ENCODE measurements at places on chromosomes 7 and 10.

GRCh38 chr7:94170836-94171235, 166.7 kb upstream of the BET1 start:
- DNase-seq, result peak; percentile 45

DNA sequence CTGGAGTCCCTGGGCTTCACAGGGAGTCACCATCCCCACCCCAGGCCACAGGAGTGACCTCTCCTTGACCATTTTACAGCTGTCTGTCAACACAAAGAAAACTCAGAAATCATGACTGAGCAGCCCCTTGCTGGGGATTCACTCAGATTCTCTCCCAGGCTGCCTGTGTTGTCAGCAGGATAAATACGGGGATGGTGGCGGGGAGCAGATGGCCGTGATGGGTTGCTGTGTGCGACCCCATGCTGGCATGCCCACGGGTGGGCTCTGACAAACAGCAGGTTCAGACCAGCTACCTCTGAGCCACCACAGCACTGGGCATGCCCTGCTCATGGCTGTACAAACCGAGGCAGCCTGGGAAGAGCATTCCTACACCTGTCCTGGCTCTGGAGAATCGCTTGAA, 136.1 kb downstream of the SLIT1 start:
- DNase-seq, result no peak

DNA sequence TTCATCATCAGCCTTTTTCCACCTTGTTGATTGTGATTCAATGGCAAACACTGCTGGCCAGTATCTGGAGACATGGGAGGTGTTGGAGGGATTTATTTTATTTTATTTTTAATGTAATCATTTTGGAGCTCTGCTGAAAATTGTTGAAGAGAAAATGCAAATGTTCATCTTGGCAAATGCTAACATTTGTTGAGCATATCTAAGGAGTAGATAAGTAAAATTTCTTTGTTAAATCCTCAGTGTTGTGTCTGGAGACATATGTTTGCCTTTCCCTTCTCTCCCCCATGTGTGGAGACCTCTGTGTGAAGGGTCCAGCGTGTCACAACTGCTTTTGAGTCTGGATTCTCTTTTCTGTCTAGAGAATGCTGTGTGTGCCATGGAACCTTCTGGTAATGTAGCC, 300.3 kb downstream of the FZD1 start:
- no peak for DNase-seq

DNA sequence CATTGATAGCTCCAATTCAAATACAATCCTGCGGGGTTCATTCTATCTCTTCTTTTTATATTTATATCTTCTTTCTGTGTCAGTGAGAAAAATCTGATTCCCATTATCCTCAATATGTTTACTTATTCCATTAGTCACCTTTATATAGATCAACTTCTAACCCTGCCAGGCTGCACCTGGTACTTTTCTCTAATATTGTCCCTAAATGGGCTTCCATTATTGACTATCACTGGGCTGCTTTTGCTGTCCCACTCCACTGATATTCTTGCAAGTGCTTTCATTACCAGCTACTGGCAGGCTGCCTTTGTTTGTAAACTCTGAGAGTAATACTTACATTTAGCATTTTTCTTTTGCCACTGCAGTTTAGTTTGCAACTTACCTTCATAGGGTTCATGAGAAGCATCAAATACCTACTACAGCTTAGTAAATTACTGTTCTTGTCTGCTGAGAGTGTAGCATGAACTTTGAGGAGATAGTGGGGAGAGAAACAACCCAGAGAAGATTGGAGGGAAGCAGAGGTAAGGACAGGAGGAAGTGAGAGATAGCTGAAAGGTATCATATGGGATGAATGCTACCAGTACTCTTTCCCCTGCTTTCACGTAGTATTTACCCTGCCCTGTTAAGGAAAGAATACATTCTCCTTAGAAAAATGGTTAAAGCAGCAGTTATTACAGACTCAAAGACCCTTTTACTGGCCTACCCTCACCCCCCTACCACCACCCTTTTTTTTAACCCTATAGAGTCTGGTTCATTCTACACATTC, 119.1 kb downstream of the PHTF2 start:
- no peak for DNase-seq

DNA sequence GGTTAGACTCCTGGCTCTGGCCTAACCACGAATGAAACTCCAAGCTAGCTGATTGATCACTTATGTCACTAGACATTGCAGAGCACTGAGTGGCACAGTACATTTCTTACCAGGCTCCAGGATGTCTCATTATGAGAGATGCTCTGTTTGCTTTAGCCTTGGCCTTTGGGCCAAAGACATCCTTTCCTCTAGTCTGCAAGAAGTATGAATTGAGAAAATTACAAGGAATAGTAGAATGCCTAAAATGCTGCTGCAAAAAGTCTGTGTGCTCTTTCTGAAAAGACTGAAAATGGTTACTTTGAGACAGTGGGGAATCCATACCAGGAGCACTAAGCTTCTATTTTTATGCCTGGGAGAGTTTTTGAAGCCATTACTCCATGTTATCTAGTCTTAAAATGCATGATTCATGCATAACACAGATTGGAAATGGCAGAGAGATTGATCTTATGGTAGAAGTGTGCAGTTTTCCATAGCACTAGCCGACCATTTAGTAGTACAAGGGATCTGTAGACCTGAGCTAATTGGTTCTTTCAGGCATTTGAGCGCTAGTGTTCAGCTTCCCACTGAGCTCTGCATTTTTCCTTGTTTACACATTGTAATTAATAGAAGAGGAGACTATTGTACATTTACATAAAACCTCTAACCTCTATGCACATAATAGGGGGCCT, 303.8 kb downstream of the PRKG1 start:
- no peak for DNase-seq

- DNase-seq, result no peak
Observed at GRCh38 chr10:91664426-91664825, 31.6 kb upstream of the PPP1R3C start.

DNA sequence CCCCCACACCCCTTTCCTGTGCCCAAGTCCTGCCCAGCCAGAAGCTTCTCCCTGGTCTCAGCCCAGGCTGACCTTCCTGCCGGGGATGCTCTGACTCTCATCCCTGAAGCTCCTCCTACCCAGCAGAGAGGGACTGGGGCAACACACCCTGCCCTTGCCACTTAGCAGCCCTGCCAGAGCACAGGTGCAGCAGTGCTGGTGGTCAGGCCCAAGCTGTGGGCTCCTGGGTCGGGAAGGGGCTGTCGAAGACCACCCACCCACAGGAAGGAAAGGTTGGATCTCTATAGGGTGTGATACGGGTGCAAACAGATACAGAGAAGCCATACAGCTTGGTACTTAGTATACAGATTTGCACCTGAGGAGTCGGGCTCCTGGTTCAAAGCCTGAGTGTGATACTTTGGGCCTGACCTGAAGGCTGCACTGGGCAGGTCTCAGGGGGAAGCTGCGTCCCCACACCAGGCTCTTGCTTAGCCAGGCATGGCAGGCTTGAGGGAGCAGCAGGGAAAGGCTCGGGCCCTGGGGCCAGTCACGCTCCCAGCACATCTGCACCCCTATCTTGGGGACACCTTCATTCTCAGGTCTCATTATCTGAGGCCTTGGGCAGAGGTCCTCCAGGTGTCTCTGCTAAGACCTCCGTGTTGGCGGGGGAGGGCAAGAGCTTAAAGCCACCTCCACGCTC, 47.3 kb downstream of the TCERG1L start:
- DNase-seq, result no peak

DNA sequence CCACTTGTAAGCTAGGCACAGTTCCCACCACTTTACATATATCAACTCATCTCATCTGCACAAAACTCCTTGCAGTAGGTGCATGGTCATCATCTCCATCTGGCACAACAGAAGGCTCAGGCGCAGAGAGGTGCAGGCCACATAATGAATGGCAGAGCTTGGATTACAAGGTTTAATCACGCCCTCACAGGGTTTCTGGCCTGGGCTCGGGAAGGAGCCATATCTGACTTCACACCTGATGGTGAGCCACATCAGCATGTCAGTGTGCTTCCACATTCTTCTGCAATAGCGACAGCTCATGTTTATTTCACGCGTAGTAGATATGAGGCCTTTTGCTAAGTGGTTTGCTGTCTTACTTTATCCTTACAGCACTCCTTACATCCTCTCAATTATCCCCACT, 650.2 kb downstream of the INHBA start:
- no peak for DNase-seq

GRCh38 chr7:12102527-12102926, 108.6 kb upstream of the TMEM106B start:
- no peak for DNase-seq

- DNase-seq, result no peak
Observed at GRCh38 chr10:114337510-114338462, 66.5 kb downstream of the AFAP1L2 start.

DNA sequence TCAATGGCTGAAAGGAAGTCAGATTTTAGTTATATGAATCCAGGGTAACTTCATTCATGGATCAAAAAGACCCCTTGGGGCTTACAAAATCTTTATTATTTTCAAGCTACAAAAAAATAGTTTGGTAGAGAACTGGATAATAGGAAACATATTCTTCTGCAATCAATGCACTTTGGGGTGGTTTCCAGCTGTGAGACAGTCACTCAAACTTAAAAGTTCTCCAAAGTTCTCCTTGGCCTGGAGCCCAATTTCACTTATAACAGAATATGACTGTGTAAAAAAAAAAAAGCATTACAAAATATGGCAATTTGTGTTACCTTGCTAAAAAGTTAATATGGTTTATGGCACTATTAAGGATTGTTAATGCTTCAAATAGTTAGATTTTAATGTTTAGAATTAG, 255.5 kb downstream of the AGMO start:
- DNase-seq, result no peak

DNA sequence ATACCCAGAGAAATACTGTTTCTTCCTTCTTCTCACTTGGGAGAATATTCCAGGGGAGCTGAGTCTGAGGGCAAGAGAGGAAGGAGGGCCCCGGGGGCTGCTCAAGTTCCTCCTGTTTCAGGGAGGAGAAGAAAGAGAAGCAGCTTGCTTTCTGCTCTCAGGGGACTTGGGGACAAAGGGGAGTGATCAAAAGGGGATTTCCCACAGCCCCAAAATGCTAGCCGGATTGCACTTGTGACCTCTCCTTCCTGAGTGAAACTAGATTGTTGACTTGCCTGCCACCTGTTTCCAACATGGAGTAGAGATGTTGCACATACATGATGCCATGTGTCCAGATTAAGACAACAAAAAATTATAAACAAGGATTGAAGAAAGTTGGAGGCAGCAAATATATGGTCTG, 28.7 kb upstream of the PDCD4 start:
- DNase-seq, result no peak

GRCh38 chr7:139557857-139558581, 34.5 kb downstream of the CLEC2L start:
- peak; percentile 10 for DNase-seq

GRCh38 chr10:76049581-76050290, 618.3 kb downstream of the LRMDA start:
- DNase-seq, result peak; percentile 31

GRCh38 chr10:128087146-128087883, 38.9 kb downstream of the MKI67 start:
- DNase-seq, result no peak

DNA sequence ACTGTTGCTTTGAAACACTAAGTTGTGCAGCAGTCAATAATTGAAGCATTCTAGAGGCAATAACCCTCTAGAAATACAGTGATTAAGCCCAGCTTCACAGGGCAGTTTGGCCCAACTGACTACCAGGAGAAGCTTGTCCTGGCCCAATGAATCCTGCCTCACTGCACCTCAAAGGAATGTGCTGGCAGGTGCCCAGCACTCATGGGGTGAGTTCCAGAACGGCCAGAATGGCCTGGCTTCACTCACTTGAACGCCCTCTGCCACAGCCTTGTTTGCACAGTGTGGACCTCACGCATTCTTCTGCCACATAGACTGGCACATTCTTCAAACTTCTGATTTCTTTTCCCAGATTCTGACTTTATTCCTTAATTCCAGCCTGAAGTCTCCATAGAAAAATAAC, 6.6 kb upstream of the ITIH2 start:
- DNase-seq, result no peak

DNA sequence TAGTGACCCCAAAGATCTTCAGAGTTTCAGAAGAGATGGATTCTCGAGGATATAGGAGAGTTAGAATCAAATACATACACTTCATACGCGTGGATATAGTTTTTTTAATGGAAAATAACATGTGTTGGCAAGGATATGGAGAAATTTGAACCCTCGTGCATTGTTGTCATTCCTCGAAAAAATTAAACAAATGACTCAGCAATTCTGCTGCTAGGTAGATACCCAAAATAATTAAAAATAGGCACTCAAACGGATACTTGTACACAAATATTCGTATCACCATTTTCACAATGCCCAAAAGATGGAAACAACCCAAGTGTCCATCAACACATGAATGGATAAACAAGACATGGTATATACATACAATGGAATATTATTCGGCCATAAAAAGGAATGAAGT, 5.6 kb upstream of the NT5C2 start:
- DNase-seq, result no peak

DNA sequence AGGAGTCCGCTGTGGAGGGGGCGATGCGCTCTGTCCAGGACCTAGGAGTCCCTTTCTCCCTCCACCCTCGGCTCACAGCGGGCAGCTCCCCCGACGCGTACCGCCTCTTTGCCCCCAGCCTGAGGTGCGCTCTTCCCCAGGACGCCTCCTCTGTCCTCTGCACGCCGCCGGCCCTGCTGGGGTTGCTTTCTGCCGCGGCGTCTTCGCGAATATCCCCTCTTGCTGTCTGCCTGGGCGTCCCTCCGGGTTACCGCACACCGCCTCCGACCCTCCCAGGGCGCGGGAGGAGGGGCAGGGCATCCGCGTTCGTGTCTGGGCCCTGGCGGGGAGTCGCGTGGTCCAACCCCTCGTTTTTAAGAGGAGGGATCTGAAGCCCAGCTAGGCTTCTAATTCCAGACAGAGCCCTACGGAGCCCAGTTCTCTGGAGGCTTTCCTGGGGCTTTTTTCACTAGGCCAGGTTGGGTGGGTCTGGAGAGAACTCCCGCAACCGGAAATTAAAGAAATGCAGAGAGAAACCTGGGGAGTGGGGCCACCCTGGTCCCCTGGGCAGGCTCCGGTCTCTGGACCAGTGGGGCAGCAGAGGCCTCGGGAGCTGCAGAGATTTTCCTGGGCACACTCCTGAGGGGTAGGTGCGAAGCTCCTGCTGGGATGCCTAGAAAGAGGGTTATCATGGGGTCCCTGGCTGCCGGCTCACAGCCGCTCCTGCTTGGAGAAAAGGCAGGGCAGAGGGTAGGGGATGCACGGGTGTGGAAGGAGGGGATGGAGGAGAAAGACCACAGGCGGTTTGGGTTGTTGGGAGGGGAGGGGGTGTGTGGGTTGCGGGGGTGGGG, 166.9 kb downstream of the UBE2H start:
- no peak for DNase-seq

GRCh38 chr7:18040196-18040595, 12.6 kb upstream of the PRPS1L1 start:
- DNase-seq, result peak; percentile 67

DNA sequence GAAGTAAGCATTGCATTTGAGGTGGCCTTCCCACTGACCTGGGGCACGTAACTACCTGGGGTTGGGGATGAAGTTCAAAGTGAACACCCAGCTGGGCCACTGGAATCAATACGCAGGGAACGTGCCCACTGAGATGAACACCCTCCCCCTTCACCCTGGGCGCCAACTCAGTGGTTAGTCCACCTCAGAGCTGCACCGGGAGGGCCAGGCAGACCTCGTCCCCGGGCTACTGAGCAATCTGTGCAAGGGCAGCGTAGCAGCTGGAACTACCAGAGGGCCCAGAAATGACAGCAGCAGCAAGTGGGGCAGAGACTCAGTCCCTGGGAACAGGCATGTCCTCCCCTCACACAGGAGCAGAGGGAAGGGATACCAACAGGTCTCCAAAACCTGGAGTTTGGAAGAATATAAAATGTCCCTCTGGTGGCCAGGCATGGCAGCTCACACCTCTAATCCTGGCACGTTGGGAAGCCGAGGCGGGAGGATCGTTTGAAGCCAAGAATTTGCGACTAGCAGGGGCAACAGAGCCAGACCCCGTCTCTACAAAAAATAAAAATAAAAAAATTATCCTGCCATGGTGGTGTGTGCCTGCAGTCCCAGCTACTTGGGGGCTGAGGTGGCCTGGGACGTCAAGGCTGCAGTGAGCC, 143.9 kb downstream of the SH3PXD2A start:
- DNase-seq, result peak; percentile 53

Measured in RPMI7951 (cell line).